NCI-H524 (cell line): ENCODE measurements at places on chromosomes 16 and 17.
A peak's percentile ranks its signal among the peaks of the same experiment; 100 is the strongest.

GRCh38 chr16:89693289-89693731, 6.8 kb downstream of the CDK10 start:
- no peak for DNase-seq

DNA sequence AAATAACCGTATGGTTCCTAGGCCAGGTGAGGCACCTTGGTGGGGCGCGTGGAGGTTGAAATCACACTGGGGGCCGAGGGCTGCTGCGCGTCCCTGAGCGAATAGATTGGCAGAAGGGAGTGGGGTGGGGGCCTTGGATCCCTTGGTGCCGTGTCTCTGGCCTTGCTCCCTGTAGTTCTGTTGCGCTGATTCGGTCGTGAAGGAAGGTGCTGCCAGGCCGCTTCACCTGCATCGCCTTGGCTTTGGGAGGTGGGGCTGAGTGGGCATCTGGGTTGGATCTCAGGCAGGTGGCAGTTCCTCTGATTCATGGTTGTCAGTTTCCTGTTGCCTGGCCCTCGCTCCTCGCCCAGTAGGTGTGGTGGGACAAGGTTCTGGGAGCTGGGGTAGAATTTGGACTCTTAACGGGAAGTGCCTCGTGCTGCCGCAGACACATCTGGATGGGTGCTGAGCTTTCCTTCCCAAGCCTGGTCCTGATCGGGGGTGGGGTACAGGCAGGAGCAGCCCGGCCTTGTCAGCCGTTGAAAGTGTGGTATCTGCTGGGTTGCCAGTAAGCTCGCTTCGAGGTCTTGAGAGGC, 30.1 kb downstream of the PGS1 start:
- no peak for DNase-seq

DNA sequence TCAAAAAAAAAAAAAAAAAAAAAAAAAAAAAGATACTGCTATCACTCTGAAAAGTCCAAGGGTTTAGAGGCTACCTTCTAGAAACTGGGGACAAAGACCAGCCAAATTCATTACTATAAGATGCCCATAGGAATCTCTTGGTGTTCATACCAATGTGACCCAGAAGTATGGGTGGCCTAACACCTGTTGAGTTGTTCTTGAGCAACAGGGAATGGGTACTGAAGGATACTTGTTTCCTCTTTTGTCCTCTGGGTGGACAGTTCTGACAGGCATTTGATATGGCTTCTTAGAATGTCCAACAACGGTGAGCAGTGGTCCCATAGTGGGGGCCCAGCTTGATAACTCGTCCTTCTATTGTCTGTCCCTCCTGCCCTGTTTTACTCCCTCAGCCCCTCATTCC, 141.4 kb upstream of the PLEKHM1 start:
- DNase-seq = no peak

DNA sequence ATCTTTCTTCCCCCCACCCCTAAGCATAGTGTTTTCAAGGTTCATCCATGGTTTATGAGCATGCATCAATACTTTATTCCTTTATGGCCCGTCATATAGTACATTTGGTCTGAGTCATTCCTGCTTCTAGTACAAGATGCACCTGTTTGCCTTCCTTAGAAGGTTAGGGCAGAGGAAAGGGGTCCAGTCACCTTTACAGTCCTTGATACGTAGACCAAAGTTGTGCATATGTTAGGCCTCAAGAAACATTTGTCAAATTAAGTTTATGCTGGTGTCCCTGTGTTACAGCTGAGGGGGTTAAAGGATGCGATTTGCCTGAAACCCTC, 1.4 kb downstream of the CYB5D2 start:
- no peak for DNase-seq

DNA sequence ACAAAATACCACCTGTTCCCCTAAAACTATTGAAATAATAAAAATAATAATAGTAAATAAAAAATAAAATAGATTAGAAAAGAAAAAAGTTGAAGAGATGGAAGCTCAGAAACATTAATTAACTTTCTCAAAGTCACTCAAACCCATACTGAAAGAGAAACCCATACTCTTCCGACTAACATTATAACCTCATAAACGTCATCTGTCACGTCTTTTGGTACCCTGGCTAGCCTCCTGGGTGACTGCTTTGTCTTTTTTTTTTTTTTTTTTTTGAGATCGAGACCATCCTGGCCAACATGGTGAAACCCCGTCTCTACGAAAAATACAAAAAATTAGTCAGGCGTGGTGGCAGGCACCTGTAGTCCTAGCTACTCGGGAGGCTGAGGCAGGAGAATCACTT, 7.6 kb downstream of the SLFN12L start:
- no peak for DNase-seq

GRCh38 chr16:49278944-49279725, 2.5 kb downstream of the CBLN1 start:
- DNase-seq = no peak

DNA sequence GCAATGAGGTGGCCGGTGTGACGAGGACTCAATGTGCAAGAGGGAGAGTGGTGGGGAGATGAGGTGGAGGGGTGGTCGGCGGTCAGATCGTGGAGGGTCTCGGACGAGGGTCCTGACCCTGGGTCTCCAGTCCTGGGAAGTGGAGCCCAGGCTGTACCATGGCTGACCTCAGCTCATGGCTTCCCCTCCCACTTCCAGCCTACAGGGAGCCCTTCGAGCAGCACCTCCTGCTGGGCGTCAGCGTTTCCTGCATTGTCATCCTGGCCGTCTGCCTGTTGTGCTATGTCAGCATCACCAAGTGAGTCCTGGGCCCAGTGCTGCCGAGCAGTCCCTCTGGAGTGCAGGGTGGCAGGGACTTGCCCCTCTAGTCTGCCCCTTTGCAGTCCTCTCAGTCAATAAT, 41.8 kb downstream of the IL4R start:
- DNase-seq = peak; percentile 12

- DNase-seq = no peak
These were observed 60.1 kb downstream of the SRCIN1 start for GRCh38 chr17:38545531-38546225.

GRCh38 chr17:78674595-78675315, 97.6 kb upstream of the DNAH17 start:
- DNase-seq = peak; percentile 65

GRCh38 chr17:1724869-1725641, 551 bp downstream of the WDR81 start:
- DNase-seq = no peak
